Stimulated activated CD4-positive, alpha-beta T cell treated with anti-CD3 and anti-CD28 coated beads, Interleukin-4, amount 100 ng/mL, for 48 hours (primary cell): ENCODE measurements at places on chromosomes 6 and 20.
A peak's percentile ranks its signal among the peaks of the same experiment; 100 is the strongest.

DNA sequence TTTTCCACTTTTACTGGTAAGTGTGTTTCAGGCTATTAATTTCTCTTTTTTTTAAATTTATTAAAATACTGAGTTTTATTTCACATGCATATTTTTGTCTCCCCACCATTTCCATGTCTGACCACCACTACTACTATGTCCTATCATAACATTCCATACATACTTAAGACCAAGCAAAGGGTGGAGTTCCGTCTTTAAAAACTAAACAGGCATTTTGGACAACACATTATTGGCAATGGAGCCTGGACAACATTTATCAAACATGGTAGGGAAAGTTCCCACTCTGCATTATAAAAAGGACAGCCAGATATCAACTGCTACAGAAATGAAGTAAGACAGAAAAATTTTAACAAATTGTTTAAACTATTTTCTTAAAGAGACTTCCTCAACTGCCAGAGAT lies 91.9 kb downstream of the LMBRD1 start:
- DNase-seq: no peak

GRCh38 chr20:34907616-34908469 lies 31.4 kb downstream of the ACSS2 start:
- DNase-seq: no peak

DNA sequence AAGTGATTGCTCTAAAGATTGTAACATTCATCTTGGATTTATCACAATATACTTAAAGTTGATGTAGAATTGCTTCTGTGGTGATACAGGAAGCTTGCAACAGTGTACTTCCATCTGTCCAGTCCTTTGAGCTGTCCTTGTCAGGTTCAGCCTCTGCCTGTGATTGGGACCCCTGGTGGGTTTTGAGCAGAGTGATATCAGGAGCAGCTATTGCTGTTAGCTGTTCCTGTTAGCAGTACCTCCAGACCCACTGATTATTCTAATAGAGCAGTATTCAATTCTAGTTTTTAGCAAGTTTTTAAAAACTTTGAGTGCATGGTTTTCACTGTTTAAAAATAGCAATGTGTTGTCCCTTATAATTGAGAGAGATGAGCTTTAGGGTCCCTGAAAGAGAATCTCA lies 48.8 kb downstream of the TULP4 start:
- no peak for DNase-seq

DNA sequence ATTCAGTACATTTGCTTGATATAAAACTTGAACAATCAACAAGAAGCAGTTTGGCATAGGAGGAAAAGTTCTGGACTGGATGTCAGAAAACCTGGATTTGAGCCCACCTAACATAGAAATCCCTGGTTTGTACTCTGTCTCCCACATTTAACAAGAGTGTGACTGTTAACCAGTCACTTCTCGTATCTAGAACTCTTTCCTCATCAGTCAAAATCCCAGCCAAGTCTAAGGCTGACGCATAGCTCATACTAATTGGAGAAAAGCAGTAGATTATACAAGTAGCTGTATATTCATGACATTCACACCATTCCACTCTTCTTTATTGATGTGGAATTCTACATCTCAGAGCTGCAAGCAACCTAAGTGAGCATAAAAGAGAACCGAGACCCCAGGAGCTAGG lies 222.7 kb downstream of the PHACTR1 start:
- DNase-seq: no peak

GRCh38 chr6:834866-835265 lies 141.9 kb upstream of the EXOC2 start:
- no peak for DNase-seq

DNA sequence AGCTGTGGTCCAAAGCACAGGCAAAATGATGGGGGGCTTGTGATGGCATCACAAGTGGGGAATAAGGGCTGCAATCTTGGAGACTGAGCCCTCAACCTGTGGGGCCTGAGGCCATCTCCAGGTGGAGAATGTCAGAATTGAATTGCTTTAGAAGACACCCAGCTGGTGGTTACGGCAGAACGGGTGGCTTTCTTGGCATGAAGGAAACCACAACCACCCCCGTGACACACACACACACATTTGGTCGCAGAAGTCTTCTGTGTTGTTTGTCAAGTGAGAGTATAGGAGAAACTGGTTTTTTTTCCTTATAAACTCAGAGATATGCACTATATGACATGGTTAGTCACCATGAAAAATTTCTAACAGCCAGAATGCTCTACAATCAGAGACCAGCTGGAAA lies 139.5 kb upstream of the CDH4 start:
- no peak for DNase-seq

- DNase-seq: no peak
Measured at GRCh38 chr6:5497896-5498578, 236.7 kb downstream of the FARS2 start.

DNA sequence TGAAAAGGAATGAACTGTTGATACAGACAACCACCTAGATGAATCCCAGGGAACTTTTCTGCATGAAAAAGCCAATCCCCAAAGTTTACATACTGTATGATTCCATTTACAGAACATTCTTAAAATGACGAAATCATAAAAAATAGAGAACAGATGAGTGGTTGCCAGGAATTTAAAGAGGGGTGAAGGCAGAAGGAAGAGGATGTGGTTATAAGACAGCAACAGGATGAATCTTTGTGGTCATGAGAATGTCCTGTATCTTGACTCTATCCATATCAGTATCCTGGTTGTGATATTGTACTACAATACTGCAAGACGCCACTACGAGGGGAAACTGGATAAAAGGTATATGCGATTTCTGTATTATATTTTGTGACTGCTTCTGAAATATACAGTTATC lies 70.1 kb upstream of the EMILIN3 start:
- DNase-seq: no peak

GRCh38 chr6:109793021-109793420 lies 101.9 kb downstream of the FIG4 start:
- DNase-seq: no peak

- no peak for DNase-seq
Measured at GRCh38 chr20:60897976-60898375, 354.1 kb upstream of the CDH4 start.

DNA sequence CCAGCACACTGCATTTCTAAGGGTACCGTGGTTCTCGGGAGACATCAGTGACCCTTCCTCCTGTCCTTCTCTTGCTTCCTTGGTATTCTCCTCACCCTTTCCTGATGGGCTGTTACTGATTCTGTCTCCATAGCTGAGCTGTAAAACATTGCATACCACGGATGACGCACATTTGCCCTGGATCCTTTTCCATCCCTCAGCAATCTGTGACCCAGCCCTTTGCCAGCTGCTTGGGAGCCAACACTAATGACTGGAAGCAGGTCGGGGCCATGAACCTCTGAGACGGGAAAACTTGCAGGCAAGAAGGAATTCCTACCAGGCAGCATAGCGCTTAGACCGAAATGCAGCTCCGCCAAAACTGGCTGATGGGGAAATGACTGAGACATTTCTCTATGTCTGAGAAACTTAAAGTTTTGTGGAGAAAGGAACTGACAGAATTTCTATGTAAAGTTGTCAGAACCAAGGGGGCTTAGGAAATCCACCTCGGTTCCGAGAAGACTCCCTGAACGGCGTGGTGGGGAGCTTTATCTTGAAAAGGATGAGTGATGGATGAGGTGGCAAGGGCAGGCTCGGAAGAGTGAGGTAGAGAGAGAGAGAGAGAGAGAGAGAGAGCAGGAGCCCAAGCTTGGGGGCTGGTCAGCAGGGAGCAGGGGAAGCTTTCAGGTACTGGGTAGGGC lies 19.2 kb downstream of the TUBB2B start:
- no peak for DNase-seq

DNA sequence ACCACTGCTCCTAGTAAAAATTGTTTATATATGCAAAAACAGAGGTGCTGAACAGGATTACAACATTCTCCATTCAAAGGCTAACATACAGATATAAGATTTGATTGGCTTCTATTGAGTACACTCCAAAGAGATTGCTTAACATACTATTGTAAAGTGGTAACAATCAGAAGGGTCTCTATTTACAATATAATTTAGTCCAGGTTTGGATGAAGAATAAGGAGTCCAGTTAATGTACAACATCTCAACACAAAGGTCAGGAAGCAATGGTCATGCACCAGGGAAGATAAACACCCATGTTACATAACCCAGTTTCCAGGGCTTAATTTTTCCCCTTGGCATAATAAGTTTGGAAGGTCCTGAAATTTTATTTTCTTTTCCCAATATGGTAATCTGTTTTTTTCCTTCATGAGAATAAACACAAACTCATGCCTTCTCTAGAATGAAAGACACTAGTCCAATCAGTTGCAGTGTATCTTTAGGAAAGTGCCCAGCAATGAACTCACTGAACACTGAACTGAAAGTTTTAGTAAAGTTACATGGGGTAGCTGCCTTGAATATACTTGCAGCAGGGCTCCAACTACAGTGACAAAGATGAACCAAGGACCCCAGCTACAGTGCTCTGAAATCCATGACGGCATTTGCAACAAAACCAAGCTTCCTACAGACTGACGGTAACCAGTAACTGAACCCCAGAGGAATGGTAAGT lies 255.3 kb upstream of the GJE1 start:
- no peak for DNase-seq

DNA sequence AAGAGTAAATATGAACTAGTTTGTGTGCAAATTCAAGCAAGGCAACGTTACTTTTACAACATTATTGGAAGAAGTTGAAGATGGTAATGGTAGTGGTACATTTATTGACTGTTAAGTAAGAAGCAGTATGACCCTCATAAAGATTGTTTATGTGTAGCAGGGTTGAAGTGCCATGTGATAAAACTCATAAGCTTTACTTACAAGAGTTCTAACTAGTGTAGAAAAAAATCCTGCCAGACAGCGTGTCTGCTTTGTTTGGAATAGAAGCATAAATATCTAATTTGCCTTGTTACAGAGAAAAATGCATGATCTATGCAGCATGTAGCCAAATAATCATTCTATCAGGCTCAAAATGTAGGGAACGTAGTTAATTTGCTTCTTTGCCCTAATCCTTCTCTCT lies 450.8 kb upstream of the SOX4 start:
- DNase-seq: no peak

DNA sequence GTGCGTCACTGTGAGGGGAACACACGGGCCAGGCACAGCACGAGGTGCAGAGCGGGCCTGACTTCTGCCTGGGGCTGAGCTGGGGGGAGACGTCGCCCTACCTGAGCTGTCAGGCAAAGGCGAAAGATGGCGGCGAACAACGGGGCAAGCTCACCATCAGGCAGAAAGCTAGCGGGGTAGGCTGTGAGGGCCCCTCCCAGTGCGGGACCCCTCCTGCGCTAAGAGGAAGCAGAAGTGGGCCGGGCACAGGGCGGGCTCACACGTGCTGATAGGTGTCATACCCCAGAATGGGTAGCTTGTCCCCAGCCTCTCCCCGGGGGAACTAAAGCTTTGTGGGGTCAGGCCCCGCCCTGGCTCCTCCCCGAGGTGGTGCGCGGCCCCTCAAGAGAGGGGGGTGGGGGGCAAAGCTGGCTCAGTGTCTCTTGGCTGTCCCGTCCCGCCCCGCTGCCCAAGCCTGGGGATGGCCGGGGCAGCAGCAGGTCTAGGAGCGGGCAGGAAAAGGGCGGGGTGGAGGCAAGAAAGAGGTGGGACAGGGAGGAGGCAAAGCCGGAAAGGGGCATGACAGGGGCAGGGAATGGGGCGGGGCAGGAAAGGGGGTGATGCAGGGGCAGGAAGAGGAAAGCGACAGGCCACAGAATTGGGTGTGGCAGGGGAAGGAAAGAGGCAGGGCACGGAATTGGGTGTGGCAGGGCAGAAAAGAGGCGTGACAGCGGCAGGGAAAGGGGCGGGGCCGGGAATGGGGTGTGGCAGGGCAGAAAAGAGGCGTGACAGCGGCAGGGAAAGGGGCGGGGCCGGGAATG lies 14.7 kb downstream of the UCKL1 start:
- peak; percentile 64 for DNase-seq

- no peak for DNase-seq
Measured at GRCh38 chr6:51273228-51273961, 454.7 kb downstream of the TFAP2B start.

GRCh38 chr6:111819458-111819857 lies 53.8 kb downstream of the FYN start:
- no peak for DNase-seq

GRCh38 chr6:158707120-158707820 lies 57.4 kb downstream of the SYTL3 start:
- no peak for DNase-seq

DNA sequence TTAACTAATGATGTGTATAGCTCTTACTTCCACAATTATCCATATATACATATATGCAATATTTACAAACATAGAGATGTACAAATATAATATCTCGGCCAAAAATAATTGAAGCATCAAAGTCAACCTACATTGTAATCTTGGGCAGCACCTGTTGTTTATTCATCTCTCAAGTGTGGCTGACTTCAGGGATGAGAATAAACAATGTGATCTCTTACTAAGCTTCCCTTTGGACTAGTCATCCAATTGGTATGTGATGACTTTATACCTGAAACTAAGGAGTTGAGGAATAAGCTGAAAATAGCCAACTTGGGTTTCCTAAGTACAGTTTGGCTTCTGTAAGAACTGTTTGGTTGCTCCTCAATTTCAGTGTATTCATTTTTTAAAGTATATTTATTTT lies 256.6 kb downstream of the KHDC1L start:
- DNase-seq: no peak

DNA sequence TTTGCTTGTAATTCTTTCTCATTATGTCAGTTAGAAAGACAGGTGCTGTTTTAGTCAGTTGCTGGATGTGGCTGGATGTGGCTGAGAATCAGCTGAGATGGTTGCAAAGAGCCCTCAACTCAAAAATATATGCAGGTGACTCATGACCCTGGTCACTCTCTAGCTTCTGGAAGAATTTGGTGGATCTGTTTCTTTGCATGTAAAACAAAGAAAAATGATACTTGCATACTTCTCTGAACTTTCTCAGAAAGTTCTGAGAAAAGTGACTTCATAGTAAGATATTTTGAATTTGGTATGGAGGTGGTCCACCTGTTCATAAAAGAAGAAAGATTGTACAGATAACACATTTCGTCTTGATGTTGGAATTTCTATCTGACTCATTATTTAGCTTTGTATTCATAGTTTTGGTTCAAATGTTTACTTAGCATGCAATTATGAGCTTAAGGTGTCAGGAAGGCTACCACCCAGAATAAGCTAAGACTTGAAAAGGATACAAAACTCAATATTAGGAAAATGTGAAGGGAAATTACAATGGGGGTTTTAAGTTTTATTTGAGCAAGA lies 163.2 kb upstream of the OLIG3 start:
- peak; percentile 39 for DNase-seq

DNA sequence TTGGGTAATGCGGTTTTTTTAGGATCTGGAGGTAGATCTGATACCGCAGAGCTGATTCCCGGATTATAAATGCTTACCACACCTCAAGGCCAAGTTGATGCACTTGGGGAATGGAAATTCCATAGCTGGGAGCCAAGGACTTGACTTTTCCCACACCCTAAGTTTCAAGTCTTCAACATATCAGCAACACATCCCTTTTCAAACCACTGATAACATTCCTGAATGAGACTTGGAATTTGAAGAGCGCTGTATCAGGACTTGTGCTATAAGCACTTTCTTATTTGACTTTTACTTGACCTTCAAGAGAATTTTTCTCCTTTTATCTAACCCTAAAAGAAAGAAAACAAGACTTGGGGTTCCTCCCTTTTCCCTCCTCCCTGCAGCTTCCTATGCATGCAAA lies 90.6 kb upstream of the NAA20 start:
- DNase-seq: no peak
